ENCODE measurements at places on chromosomes 11 and 22. TPM values are rescaled to one million over a fixed set of nuclear protein-coding genes. Genes with fewer than 3 reads are reported as not detected.
A peak's percentile ranks its signal among the peaks of the same experiment; 100 is the strongest.

GRCh38 chr11:45267652-45268299 is 18.4 kb downstream of the SYT13 start:
- H3K27me3 ChIP-seq: peaks cover 4% of the 10 kb centered on the region
- H3K4me3 ChIP-seq: no peak overlapping the region
- no peak overlapping the region for H3K27ac ChIP-seq
- peaks cover 5% of the 10 kb centered on the region for H3K4me1 ChIP-seq
- DNase-seq: no peak

GRCh38 chr11:47433157-47433556 is 6.9 kb upstream of the PSMC3 start:
- H3K27ac ChIP-seq: no peak overlapping the region
- H3K4me3 ChIP-seq: no peak overlapping the region
- DNase-seq: no peak
- no peaks in the 10 kb centered on the region for H3K36me3 ChIP-seq
- H3K27me3 ChIP-seq: peaks cover 7% of the 10 kb centered on the region

GRCh38 chr11:9733212-9733611 is 69.3 kb downstream of the SWAP70 start:
- peaks cover 1% of the 10 kb centered on the region for H3K27me3 ChIP-seq
- no peak overlapping the region for H3K4me3 ChIP-seq

DNA sequence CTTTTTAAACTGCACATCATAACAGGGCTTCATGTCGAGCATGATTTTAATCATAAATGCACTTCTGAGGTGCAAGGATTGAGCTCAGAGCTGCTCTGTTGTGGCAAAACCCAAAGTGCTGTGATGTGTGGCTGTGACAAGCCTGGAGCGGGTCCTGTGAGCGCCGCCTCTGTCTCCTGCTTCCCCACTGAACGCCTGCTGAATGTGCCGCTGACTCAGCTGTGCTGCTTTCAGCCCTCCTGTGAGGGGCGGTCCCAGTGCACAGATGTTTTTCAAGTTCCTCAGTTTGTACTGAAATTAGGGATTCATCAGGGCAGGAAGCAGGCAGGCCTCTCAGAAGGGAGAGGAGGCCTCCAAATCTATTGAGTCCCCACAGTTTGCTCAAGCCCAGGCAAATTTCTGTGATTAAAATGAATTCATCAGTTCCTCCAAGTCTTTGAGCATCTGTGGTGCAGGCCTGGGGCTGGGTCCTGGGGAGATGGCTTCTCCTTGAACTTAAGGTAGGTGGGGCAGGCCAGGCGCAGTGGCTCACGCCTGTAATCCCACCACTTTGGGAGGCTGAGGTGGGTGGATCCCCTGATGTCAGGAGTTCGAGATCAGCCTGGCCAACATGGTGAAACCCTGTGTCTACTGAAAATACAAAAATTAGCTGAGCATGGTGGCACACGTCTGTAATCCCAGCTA is 3.0 kb upstream of the GTSE1 start:
- no peak for DNase-seq
- peaks cover 9% of the 10 kb centered on the region for H3K27me3 ChIP-seq
- peaks cover 18% of the 10 kb centered on the region for H3K36me3 ChIP-seq
- H3K4me3 ChIP-seq: no peak overlapping the region

DNA sequence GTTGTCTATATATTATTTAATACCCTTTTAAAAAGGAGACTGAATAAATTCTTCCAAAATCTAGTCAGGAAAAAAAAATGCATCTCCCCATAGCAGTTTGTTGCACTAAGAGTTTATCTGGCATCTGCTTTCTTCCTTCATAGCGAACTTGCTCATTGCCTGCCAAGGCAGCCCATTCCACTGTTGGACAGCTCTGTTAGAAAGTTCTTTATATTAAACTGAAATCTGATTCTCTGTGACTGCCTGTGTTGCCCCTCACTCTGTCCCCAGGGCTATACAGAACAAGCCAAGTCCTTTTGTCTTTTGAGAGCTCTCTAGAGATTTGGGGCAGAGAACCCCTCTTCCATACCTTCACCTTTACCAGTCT is 3.3 kb upstream of the CHRDL2 start:
- peaks cover 4% of the 10 kb centered on the region for H3K36me3 ChIP-seq
- DNase-seq: no peak
- peaks cover 7% of the 10 kb centered on the region for H3K4me1 ChIP-seq
- H3K27ac ChIP-seq: no peak overlapping the region

DNA sequence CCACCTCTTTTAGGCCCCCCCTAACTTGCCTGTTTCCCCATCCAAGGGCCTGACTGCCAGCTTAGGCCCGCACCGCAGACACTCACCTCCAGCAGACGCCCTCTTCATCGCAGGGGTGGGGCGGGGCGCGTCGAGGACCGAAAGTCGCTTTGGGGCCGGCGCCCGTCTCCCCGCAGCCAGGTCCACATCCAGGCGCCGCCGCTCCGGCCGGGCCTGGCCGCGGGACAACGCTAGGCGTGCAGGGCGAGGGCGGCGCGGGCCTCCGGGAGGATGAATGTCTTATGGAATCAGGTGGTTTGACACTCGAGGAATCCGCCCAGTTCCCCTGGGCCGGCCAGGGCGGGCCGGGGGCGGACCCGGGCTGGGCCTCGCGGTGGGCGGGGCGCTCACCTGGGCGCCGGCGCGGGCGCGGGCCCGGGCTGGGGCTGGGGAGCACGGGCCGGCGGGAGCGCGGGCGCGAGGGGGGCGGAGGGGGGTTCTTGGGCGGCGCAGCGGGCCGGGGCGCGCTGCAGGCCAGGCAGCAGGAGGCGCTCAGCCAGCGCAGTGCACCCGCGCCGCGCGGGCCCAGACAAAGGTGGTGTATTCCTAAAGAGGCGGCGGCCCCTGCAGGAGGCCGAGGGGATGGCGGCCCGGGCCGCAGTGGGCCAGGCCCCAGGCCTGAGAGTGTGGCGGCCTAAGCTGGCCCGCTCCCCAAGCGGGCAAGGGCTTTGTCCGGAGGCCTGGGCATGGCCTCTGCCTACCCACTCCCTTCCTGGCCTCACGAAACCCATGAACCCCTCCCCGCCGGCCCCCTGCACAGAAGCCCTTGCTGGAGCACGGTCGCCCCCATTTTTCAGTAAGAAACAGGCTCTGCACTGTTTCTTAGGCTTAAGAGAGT is 177.6 kb downstream of the IGLL1 start:
- no peak overlapping the region for H3K27ac ChIP-seq
- no peaks in the 10 kb centered on the region for H3K4me1 ChIP-seq

DNA sequence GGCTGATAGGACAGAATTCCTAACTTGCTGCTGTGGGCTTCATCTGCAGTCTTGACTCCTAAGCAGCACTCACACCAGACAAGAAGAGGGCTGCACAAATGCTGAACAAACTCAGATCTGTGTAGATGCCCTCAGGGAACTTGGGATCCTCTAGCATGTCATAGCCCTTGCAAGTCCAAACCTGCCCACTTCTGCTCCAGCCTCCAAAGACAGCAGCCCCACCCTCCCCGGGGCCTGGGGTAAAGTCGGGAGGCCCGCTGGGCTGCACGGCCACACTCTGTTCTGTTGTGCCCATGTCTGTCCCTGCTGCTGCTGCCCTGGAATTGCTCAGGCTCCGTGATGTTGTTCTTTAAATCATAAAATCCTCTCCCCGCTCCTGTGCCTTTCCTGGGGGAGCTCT is 28.3 kb downstream of the DRD2 start:
- no peak for DNase-seq
- no peak overlapping the region for H3K27ac ChIP-seq
- H3K4me3 ChIP-seq: no peak overlapping the region
- peaks cover 5% of the 10 kb centered on the region for H3K27me3 ChIP-seq

DNA sequence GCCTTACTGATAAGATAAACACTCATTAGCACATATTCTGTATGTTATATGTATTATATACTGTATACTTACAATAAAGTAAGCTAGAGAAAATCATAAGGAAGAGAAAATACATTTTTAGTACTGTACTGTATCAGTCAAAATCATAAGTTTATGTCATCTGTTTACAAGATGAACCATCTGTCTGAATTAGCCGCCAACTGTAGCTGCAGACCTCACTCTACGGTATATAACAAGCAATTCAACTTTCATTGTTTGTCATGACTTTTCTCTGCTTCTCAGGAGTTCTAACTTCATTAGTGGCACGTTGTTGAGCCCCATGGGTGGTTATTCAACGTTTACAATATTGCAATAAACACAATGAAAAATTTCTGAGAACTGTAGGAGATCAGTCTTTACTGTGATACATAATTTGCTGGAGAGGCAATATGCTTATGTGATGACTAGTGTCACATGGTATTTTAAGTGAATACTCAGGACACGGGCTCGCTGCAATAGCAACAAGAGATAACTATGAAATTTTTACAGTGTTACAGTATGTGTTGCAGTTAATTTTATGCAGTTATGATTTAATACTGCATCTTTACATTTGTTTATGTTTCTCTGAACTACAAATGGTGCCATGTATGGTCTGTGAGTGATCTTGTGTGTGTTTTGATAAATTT is 132.2 kb upstream of the CTSC start:
- no peaks in the 10 kb centered on the region for H3K36me3 ChIP-seq
- H3K27ac ChIP-seq: no peak overlapping the region
- no peaks in the 10 kb centered on the region for H3K27me3 ChIP-seq
- DNase-seq: no peak

DNA sequence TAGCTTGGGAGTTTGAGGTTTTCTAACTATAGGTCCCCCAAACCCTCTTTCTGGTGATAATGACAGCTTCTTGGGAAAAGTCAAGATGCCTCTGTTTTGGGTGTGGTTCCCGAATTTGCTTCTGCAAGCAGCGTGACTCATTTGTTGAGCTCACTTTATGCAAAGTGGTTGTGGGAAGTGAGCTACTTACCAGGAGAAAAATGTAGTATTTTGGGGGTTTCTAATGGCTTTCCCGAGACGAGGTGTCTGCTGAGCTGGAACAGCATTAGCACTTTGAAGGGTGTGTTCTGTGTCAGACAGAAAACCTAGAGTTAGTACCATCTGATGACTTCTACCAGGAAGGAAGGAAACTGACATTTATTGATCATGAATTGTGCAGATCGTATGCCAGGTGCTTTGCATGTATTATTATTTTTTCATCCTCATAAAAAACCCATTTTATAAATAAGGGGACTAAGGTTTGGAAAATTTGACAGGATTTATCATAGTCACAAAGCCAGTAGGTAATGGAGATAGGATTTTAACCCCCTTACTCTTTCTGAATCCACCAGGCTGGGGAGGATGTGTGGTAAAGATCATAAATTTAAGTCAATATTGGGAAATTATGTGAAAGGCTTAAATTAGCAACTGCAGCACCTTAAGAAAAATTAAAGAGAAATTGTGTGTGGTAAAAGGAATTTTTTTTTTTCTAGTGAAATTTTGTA is 108.8 kb upstream of the CD44 start:
- H3K27ac ChIP-seq: no peak overlapping the region
- no peak for DNase-seq
- peaks cover 6% of the 10 kb centered on the region for H3K36me3 ChIP-seq
- peaks cover 3% of the 10 kb centered on the region for H3K27me3 ChIP-seq
- peaks cover 12% of the 10 kb centered on the region for H3K4me1 ChIP-seq

GRCh38 chr11:106625566-106625965 is 392.7 kb downstream of the GUCY1A2 start:
- no peaks in the 10 kb centered on the region for H3K27me3 ChIP-seq
- H3K4me3 ChIP-seq: no peak overlapping the region
- no peaks in the 10 kb centered on the region for H3K4me1 ChIP-seq
- no peak overlapping the region for H3K27ac ChIP-seq

GRCh38 chr11:69554849-69555248 is 73.4 kb downstream of the LINC01488 start:
- no peak overlapping the region for H3K4me3 ChIP-seq
- no peak overlapping the region for H3K27ac ChIP-seq
- H3K36me3 ChIP-seq: no peaks in the 10 kb centered on the region
- peaks cover 5% of the 10 kb centered on the region for H3K4me1 ChIP-seq

DNA sequence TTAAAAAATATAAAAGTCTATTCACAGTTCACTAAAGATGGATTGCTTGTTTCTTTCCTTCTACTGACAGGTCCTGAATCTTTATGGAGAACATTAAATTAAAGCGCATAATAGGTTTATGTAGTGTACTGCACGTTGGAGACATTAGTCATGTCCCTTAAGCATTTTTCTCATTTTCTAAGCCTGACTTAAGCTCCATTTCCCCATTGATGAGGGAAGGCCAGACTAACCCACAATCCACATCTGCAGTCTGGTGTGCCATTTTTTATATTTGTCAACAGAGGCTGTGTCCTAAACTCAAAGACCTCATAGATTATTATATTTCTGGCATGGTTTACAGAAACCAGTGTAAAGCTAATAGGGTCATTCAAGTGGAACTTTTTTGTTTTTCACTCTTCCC is 39.9 kb downstream of the CADM1 start:
- H3K4me1 ChIP-seq: peaks cover 15% of the 10 kb centered on the region
- no peak overlapping the region for H3K27ac ChIP-seq
- no peak for DNase-seq
- H3K4me3 ChIP-seq: no peak overlapping the region
- H3K36me3 ChIP-seq: no peaks in the 10 kb centered on the region

- no peak for DNase-seq
- peaks cover 4% of the 10 kb centered on the region for H3K27me3 ChIP-seq
- H3K4me3 ChIP-seq: no peak overlapping the region
- peaks cover 3% of the 10 kb centered on the region for H3K36me3 ChIP-seq
These were observed 735.9 kb downstream of the NTM start for GRCh38 chr11:132106096-132106982.

- H3K27ac ChIP-seq: no peak overlapping the region
- H3K4me1 ChIP-seq: peaks cover 23% of the 10 kb centered on the region
- peaks cover 4% of the 10 kb centered on the region for H3K36me3 ChIP-seq
- H3K27me3 ChIP-seq: peaks cover 12% of the 10 kb centered on the region
- H3K4me3 ChIP-seq: peak overlapping the region; percentile 93
- DNase-seq: no peak
These were observed 40.2 kb upstream of the CELSR1 start for GRCh38 chr22:46577368-46578249.

GRCh38 chr22:35348026-35348590 is 32.8 kb upstream of the HMOX1 start:
- H3K27me3 ChIP-seq: peaks cover 2% of the 10 kb centered on the region
- H3K27ac ChIP-seq: no peak overlapping the region
- no peak overlapping the region for H3K4me3 ChIP-seq
- no peak for DNase-seq
- H3K36me3 ChIP-seq: no peaks in the 10 kb centered on the region

GRCh38 chr11:93974759-93975158 is 46.4 kb upstream of the HEPHL1 start:
- H3K27me3 ChIP-seq: no peaks in the 10 kb centered on the region
- no peaks in the 10 kb centered on the region for H3K4me1 ChIP-seq
- no peak overlapping the region for H3K4me3 ChIP-seq
- no peaks in the 10 kb centered on the region for H3K36me3 ChIP-seq
- no peak for DNase-seq

OR52I2 gene
- not detected for total RNA-seq

FERMT3 gene
- total RNA-seq: 6.2 TPM

MS4A4A gene
- total RNA-seq: not detected

OR8J1 gene
- not detected for total RNA-seq

LRRC56 gene
- total RNA-seq: 2.6 TPM

SOX10 gene
- total RNA-seq: 0.08 TPM

KCNK7 gene
- total RNA-seq: 2.0 TPM

NAALADL1 gene
- total RNA-seq: not detected

AQP11 gene
- total RNA-seq: 0.33 TPM

RTN4R gene
- total RNA-seq: 19.0 TPM

LIF gene
- 0.23 TPM for total RNA-seq

TRMT112 gene
- 138 TPM for total RNA-seq

CFL1 gene
- total RNA-seq: 1,740 TPM

RAB39A gene
- total RNA-seq: 2.4 TPM

LRP4 gene
- 21.8 TPM for total RNA-seq
